ENCODE measurements at places on chromosomes 7 and 10.

GRCh38 chr10:34661580-34661979 lies 153.5 kb downstream of the PARD3 start:
- no peak for DNase-seq

- no peak for DNase-seq
Observed at GRCh38 chr10:32002531-32002930, 53.7 kb downstream of the KIF5B start.

- DNase-seq: no peak
Observed at GRCh38 chr7:138898255-138898654, 82.9 kb downstream of the KIAA1549 start.

DNA sequence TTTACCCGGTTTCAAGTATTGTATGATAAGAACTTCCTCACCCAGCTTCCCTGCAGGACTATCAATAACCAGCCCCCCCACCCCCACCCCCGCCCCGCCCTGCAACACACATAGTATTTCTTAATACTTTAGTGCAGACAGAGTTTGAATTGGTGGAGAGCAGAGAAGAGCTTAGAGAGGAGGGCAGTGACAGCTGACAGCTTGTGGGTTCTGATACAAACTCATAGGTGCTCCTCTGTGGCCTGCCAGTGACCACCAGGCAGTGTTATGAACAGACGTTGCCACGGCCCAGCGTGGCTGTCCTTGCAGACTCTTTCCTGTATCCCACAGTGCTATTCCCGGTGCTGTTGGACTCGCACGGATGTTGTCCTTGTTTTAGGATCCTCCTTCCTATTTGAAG lies 186.9 kb upstream of the ADO start:
- DNase-seq: no peak

GRCh38 chr10:93695740-93696139 lies 6.7 kb downstream of the FRA10AC1 start:
- no peak for DNase-seq

GRCh38 chr7:151249732-151250072 lies 1.2 kb upstream of the SMARCD3 start:
- no peak for DNase-seq

GRCh38 chr7:29955799-29956486 lies 33.7 kb downstream of the SCRN1 start:
- DNase-seq: no peak

DNA sequence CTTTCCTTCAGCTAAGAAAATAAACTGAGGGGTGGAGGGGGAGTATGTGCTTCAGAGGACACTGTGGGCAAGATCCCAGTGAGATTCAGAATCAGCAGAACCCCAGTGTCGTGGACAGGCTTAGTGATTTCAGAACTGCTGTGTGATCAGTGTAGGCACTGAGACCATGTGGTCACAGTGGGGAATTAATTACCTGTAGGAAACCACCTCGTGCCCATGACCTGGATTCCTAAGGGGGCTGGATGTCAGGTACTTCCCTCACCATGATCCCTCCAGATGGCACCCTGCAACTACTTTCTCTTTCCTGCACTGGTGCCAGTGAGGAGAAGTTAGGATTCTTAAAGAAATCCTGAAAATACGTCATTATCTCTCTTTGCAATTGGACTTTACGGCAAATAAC lies 64.4 kb downstream of the HBP1 start:
- no peak for DNase-seq

- DNase-seq: no peak
Observed at GRCh38 chr10:44771233-44771995, 139.7 kb upstream of the TMEM72 start.

DNA sequence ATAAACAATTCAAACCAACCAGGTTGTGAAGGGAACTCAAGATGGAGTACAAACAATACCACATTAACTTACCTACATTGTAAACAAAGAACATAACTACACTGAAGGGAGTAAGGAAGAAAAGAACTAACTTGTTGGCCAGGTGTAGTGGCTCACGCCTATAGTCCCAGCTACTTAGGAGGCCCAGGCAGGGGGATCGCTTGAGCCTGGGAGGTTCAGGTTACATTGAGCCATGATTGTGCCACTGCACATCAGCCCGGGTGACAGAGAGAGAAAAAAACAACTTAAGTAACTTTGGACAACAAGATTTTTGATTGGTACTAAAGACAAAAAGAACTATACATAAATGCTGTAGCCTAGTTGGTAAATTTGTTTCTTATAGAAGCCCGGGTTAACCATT lies 68.8 kb downstream of the TRIL start:
- DNase-seq: no peak

- no peak for DNase-seq
Observed at GRCh38 chr7:67875558-67875957, 878.9 kb downstream of the TYW1 start.

- DNase-seq: no peak
Observed at GRCh38 chr7:88927-89231, 103.5 kb upstream of the FAM20C start.

DNA sequence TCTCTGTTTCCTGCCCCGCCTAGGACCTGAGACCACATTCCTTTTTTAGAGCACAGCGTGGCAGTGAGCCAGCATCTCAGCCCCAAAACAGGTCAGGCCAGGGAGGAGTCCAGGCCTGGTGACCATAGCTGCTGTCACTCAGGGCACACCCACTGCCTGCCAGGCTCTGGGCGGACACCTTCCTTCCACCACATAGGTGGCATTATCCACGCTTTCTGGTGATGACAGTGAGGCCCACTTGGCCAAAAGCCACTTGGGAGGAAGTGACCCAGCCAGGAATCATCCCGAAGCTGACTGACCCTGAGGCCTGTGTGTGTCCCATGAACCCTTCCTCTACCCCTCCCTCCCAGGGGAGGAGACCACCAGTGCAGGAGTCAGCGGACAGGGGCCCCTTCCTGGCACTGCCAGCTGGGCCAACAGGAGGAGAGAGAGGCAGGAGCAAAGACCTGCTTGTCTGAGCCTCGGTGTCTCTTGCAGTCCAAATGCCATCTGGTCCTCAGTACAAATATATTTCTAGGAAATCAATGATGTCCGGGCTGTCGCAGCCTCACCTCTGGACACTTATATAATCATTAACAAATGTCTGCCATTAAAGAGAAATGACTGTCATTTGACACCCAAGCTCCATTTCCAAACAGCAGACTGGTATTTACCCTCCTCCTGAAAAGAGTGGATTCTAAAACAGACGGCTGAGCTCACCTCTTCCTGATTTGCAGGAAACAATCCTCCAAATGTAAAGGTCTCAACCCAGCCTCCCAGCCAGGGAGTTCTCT lies 63.0 kb downstream of the ABRAXAS2 start:
- peak; percentile 35 for DNase-seq

GRCh38 chr10:944034-944831 lies 12.7 kb upstream of the LARP4B start:
- DNase-seq: no peak

DNA sequence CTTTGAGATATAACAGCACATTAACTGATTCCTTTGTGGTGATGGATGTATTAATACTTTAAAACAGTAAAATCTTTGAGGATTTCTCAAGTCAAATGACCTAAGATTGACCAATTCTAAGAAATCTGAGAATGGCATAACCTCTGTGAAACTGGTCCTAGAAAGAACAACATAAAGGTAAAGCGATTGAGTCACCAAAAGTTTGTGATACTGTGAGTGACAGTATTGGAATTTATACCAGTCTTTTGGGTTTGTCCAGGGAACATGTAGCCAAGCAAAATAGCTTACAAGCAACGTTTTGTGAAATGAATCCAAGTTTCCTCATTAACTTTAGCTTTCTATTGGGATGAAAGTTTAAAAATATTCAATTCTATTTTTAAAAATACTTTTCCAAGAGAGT lies 157.4 kb upstream of the TMEM196 start:
- no peak for DNase-seq

GRCh38 chr7:99092064-99092720 lies 51.7 kb downstream of the SMURF1 start:
- DNase-seq: no peak

- DNase-seq: peak; percentile 17
Observed at GRCh38 chr10:70258216-70258615, 25.0 kb upstream of the PPA1 start.

GRCh38 chr10:86372119-86372783 lies 5.7 kb upstream of the GRID1 start:
- no peak for DNase-seq

GRCh38 chr7:111841596-111842205 lies 279.4 kb upstream of the IMMP2L start:
- DNase-seq: no peak

DNA sequence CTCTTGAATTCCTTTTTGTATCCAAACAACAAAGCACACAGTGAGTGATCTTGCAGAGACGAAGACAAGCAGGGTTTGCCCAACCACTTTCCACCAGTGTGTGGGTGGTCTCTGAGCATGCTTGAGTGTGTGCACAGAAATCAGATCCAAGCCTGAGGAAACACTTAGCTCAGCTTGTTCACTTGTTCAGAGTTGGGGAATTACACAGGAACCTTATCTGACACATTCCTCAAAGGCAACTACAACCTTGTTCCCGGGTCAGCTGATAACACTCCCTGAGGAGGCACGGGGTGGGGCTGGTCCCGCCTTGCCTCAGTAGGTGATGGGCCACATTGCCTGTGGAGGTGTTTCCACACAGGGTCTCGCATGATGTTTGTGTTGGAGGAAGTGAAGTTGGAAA lies 216.9 kb downstream of the DYNC1I1 start:
- DNase-seq: peak; percentile 28

DNA sequence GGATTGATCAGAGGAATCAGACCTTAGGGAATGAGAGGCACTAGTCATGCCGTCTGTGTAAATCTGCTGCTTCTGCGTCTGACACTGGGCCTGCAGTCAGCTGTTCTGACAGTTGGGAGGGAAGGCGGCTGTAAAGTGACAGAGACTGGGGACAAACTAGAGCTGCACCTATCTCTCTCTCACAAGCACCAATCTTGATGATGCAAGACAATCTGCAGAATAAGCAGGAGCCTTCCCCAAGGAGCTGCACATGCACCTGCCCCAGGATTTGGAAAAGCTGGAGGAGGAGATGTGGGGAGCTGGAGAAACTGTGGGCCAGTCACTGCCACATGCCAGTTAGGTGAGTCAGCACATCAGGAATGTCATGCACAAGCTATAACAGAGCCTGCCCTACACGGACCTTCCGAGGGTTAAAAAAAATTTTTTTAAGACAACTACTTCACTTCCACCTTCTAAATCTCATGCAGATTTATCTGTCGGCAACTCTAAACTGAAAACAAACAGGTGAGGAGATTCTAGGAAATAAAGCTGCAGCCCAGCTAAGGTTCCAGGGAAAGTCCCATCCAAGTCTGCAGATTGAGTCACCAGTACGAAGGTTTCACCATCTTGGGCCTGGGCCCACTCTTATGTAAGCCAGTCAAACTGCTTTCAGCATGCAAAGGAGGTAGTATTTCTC lies 39.2 kb downstream of the ENO4 start:
- DNase-seq: peak; percentile 60

DNA sequence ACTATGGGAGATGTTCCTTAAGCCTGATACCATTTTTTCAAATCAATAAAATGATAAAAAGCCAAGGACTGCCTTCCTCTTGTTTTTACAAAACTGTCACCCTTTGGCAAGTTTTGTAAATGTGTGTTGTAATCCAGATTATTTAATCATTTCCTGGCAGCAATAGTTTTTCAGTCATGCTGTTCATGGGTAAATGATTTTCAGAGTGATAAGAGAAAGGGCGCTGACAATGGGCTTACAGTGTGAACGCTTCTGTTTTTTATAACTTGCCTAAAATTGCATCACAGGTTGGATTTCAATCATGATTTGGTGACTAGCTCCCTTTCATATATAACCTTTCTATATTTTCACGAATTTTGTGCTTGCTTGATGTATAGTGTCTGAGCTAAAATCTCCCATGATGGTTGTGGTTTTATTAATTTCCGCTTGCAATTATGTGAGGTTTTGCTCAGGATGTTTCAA lies 19.0 kb upstream of the DMBT1 start:
- no peak for DNase-seq

DNA sequence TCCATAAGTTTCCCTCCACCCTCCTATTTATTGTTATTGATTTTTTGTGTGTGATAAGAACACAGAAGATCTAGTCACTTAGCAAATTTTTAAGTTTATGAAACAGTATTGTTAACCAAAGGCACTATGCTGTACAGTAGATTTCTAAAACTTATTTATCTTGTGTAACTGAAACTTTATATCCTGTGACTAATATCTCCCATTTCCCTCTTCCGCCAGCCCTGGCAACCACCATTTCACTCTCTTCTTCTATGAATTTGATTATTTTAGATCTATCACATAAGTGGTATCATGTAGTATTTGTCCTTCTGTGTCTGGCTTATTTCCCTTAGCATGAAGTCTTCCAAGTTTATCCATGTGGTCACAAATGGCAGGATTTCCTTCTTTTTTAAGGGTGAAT lies 144.3 kb upstream of the INHBA start:
- no peak for DNase-seq

DNA sequence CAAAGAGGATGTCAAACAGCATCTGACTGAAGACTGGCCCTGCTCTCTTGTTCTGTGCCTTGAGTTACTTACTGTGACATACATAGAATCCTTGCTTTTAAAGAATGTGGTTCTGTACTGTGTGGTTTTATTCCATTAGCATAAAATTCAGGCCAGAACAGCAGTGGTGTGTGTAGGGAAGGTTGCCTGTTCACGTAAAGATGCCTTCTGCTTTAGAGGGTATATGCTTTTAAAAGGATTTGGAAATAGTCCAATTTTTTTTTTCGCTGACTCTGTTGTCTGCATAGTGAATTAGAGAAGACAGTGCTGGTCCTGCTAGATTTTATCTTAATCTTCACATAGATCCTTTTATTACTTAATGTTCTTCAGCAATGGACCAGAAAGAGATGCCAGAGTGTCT lies 470.8 kb upstream of the SEMA3A start:
- DNase-seq: no peak

GRCh38 chr7:6571160-6571779 lies 6.0 kb upstream of the ZDHHC4 start:
- DNase-seq: no peak

DNA sequence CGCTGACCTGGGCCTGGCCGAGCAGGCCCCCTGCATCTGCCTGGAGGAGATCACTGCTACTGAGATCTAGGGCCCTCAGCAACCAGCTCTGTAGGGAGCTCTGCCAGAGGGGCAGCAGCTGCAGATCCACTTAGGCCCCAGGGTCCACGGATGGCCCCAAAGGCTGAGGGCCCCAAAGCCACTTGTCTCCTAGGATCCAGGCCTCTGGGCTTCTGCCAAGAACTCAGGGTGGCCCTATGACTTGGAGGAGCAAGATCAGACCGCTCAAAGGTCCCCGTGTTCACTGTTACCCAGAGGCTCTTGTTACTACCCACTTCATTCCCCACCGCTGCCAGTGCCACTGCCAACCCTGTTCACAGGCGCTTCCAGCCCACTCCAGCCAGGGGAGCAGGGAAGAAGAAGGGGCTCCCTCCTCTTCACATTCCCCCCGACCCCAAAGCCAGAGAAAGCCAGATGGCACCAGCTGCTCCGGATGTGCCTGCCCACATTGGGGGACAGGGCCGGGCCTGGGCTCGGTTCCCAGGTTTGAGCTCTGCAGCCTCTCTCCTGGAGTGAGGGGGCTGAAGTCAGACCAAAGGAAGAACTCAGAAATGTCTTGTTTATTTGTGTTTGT lies 7.6 kb downstream of the LZTS2 start:
- DNase-seq: no peak

GRCh38 chr10:31321396-31321941 lies 2.5 kb downstream of the ZEB1 start:
- no peak for DNase-seq

All from Caco-2 (cell line).